ENCODE measurements at places on chromosomes 11 and 22.

DNA sequence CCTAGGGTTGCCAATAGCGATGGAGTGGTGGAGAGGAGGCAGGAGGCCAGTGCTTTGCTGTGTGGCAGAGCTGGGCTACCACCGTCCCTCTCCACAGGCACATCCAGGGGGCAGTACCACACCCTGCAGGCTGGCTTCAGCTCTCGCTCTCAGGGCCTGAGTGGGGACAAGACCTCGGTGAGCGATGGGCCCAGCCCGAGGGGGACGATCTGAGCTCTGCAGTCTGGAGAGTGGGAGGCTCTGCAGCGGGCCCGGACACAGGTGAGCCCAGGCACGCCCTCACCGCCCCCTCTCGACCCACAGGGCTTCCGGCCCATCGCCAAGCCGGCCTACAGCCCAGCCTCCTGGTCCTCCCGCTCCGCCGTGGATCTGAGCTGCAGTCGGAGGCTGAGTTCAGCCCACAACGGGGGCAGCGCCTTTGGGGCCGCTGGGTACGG is 2.5 kb downstream of the PKP3 start:
- peak; percentile 56 for DNase-seq

GRCh38 chr11:130052567-130052966 is 17.1 kb upstream of the APLP2 start:
- no peak for DNase-seq

- DNase-seq = no peak
These were observed 12.7 kb downstream of the LINC01488 start for GRCh38 chr11:69493931-69494821.

DNA sequence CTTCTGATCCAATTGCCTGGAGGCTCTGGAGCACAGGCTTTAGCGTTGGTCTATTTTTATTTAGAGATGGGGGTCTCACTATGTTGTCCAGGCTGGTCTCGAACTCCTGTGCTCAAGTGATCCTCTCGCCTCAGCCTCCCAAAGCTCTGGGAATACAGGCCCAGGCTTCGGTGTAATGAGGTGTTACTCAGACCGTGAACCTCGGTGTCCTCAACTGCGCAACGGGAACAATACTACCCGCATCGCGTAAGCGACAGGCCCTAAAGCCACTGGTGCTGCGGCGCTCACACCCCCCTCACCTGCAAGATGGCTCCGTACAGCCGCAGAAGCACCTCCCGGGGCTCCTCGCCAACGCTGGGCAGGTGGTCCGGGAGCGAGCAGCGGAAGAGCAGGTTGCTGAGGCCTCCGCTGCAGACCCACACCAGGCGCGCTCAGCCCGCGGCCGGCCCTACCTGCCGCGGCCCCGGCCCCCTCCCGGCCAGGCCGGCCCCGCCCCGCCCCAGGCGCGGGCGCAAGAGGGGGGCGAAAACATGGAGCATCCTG is 628 bp downstream of the CHKB start:
- DNase-seq = peak; percentile 26

DNA sequence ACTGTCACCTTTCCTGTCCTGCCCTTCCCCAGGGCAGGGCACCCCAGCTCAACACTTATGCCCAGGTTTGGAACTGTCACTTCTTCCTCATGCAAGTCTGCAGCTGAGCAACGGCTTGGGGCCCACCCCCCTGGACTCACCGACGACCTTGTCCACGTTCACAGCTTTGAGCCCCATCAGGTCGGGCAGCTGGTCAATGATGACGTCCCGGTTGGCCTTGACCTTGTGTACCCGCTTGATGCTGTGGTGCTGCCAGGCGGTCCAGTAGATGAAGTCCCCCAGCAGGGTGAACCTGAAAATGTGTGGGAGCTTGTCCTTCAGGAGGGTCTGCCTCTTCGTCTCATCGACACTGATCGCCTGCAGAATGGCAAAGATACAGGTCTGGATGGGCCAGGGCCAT is 135.0 kb downstream of the CRYBB2 start:
- no peak for DNase-seq

- no peak for DNase-seq
These were observed 67.5 kb upstream of the PHF21B start for GRCh38 chr22:45077286-45077685.

GRCh38 chr22:48841881-48842582 is 985.6 kb downstream of the BRD1 start:
- no peak for DNase-seq

GRCh38 chr11:59660621-59661020 is 8.2 kb downstream of the PATL1 start:
- DNase-seq = no peak

- DNase-seq = no peak
These were observed 88.6 kb downstream of the BCR start for GRCh38 chr22:23268877-23269276.

- no peak for DNase-seq
These were observed 1.6 kb downstream of the P2RY2 start for GRCh38 chr11:73219396-73220285.

DNA sequence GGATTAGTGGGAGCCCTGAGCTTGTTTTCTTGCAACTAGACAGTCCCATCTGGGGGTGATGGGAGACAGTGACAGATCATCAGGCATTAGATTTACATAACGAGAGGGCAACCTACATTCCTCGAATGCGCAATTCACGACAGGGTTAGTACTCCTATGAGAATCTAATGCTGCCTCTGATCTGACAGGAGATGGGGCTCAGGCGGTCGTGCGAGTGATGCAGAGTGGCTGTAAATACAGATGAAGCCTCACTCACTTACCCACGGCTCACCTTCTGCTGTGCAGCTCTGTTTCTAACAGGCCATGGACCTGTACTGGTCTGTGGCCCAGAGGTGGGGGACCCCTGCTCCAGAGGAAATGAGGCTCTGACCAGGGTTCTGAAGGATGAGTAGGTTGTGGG is 125.5 kb downstream of the FBXO7 start:
- DNase-seq = no peak

DNA sequence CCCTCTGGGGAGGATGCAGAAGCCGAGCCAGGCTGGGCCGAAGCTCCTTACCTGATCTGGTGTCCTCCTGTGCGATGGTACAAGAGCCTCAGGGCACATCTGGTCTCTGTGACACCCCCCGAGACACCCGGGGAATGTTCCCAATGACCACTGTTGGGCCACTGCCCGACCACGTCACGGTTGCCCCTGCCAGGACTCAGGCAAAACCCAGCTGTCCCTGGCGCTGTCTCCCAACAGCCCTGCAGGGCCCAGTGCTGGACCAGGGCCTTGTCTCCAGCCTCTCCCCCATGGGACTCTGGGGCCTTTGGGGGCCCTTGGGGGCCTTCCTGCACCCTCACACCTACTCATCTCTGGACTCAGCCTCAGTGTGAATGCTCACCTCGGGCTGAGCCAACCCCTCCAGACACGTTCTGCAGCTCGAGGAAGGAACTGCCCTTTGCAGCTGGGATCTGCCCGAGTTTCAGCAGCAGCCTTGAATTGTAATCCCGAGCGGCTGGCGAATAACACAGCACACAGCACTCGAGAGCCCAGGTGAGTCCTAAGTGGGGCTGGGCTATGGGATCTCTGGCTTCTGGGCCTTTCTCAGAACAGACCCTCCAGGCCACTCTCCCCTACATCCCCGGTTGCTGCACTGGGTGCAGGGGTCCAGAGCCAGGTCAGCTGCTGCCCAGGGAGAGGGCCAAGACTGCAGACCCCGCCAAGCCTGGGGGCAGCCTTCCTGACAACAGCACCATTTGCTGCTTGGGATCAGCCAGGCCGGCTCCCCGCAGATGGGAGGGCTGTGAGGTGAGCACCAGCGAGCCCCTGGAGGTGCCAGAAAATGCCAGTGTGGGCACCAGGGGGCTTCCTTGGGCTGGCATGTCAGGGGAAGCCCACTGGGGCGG is 39.8 kb downstream of the RTN4R start:
- DNase-seq = no peak

DNA sequence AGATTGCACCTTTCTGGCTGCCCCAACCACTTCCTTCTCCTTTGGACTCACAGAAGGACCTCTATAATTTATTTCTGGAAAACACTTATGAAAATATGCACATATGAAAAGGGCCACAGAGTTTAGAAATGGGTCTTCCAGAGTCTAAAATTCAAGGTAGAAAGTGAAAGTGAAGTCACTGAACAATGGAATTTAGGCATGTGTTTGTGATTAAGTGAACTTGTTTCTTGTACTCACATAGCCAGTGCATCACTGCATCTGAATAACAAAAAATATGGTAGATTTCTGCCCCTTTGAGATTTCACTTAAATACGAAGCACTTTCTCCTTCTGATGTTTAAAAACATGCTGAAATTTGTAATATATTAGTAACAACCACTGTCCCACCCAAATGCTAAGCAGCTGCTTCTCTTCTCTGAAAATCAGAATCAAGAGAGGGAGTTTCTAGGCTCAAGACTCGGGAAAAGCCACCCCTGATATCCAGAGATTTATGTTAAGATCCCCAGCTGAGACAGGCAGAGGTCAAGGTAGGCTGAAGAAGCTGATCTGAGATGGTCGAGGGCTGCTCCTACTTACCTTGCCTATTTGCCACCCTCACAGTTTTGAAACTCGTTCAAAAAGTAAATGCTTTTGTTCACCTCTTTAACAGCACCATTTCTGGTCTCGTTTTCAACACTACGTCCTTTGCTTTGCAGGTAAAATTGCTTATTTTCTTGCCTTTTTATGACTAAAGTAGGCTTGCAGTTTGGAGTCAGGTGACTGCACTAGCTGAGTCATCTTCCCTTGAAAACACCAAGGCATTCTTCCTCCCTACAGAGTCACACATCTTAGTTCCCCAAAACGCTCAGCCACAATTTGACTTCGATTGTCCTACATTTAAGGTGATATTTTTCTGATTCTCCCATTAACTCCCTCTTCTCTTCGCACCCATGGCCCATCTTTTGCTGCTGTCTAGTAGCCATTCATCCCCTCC is at the start of gene XKR3:
TSS of gene XKR3 (minus strand) at position 696 of the 972 bp plus-strand sequence. CDS start 17,338 bp downstream, outside the sequence.
- DNase-seq = no peak

- DNase-seq = no peak
These were observed 15.9 kb downstream of the PEX26 start for GRCh38 chr22:18093661-18094060.

- DNase-seq = no peak
These were observed 2.6 kb upstream of the UCP3 start for GRCh38 chr11:74011360-74012073.

- DNase-seq = no peak
These were observed 1171.3 kb downstream of the LRRC4C start for GRCh38 chr11:40287916-40288803.

- DNase-seq = peak; percentile 48
These were observed 438 bp downstream of the ZW10 start for GRCh38 chr11:113773092-113773415.

DNA sequence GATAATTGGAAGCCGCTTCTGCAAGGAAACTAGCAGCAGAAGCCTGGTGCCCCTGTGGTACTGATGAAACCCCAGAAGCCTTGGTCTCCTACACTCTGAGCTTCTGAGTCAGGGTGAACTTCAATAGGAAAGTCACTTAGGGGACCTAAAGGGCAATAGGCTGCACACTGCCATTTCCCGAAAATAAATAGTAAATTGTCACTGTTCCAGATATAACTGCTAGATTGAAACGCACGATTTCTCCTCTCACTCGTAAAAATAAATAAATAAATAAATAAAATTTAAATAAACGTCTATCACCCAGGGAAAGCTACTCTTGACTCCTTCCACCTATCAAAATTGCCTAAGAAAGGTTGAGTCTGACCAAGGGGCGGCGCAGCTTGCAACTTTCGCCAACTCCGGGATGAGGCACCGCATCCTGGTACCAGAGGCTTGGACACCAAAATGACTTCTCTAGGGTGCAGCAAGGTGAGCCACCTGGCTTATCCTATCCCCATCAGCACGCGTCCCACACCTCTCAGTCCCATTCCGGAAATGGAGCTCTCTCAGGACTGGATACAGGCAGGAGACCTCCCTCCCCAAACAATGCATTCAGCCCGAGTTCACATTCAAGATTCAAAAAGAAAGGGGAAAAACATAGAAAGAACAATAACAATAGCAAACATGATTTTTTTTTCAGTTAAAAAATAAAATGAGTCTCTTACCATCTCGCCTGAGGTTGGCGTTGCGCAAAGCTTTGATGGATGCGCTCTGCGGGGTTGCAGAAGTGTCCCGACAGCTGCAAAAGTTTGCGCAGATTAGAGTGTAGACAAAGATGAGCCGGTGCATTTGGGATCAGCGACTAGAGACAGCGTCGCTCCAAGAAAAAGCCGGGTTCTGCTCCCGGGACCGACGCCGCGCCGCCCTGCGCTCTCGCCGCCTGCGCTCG is 583 bp downstream of the PDGFD start:
- peak; percentile 8 for DNase-seq

DNA sequence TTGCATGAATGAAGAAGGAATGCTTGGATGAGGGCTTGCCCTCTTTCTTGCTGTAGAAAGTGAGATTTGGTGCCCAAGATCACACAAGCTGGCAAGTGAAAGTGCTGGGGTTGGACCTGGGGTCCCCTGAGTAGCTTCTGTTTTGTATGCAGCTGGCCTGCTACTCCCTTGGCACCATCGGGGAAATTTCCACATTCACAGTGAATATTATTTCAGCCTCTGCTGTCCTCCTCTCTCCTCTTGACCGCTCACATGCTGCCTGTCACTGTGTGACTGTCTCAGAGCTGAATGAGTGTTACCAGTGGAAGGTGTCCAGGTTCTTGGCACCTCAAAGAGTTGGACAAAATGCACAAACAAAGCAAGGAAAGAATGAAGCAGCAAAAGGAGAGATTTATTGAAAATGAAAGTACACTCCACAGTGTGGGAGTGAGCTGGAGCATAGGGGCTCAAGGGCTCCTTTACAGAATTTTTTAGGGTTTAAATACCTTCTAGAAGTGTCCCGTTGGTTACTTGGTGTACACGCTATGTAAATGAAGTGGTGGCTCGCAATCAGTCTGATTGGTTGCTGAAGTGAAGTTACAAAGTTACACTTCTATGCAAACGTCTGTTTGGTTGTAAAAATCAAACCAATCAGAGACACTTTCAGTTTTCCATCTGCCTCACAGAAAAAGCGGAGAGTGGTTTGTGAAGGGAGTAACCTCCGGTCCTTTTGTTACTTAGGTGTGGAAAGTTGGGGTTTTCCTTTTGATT is 87.4 kb downstream of the DEPDC5 start:
- DNase-seq = no peak

DNA sequence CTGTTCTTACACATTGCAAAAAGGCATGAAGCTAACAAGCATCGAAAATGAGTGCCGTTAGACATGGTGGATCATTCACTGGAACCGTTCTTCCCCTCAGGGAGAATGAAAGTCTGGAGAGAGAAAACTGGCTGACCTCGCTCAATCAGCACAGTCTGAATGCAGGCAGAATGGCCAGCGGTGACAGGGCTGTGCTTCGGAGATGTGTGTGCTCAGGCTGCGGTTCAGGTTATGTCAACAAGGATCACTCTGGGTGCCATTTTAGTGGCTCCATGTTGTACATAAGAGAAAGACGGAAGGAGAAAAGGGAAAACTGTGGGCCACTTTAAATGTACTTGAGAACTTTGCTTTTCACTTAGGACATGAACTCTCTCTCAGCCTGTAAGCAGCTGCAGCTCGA is 749.8 kb upstream of the ARHGAP42 start:
- DNase-seq = no peak

- no peak for DNase-seq
These were observed 109.1 kb upstream of the TIMP3 start for GRCh38 chr22:32692371-32692770.

- DNase-seq = peak; percentile 55
These were observed at the start of gene UBE2L6 for GRCh38 chr11:57567515-57568329. Gene UBE2L6 (minus strand): TSS chr11:57567672. CDS start chr11:57567611, 61 bp downstream.

All from EL (cell line).